WTC11 (cell line): ENCODE measurements at places on chromosomes 13 and 19.

GRCh38 chr19:13554506-13555240 is 48.4 kb upstream of the CACNA1A start:
- DNase-seq: no peak

DNA sequence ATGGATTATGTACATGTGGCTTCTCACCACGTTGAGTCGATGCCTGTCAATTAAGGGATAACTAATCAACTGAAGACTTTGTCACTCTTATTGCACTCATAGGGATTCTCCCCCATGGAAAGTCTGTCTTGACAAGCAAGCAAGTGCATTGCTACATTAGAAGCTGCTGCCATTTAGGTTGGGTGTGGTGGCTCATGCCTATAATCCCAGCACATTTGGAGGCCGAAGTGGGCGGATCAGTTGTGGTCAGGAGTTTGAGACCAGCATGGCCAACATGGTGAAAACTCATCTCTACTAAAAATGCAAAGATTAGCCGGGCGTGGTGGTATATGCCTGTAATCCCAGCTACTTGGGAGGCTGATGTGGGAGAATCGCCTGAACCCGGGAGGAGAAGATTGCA is 18.3 kb upstream of the ZNF846 start:
- no peak for DNase-seq

DNA sequence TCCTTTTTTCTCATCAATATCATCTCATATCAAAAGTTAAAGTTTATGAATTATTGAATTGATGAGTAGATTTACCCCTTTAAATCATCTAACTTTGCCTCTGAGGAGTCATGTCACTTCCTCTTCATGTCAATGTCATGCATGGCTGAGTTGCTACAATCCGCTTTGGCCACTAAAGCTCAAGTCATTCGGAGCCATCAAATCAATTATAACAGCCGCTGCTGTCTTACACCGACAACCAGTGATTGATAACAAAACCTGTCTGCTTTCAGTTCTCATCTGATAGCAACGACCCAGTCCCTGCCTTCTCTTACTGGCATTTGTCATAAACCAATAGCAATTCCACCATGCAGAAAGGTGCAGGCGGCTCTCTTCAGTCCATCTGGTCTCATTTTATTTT is 429.3 kb downstream of the DIAPH3 start:
- no peak for DNase-seq

GRCh38 chr19:294341-294945 is 3.2 kb upstream of the PLPP2 start:
- no peak for DNase-seq

DNA sequence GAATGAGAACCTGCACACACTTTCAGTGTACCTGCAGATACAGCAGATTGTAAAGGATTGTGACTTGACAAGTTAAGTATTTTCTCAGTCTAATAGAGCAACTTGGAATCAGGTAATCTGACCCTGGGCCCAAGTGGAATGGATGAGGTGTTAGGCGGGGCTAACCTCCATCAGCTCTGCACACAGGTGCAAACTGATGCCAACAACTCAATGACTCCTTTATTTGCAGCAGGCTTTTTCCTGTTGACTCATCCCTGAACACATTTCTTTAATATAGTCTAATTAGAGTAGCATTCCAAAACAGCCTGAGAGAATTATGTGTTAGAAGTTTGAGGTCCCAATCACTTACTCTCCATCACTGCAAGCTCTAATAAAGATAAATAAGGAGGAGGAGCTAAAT is 48.8 kb downstream of the TPT1 start:
- DNase-seq: no peak

DNA sequence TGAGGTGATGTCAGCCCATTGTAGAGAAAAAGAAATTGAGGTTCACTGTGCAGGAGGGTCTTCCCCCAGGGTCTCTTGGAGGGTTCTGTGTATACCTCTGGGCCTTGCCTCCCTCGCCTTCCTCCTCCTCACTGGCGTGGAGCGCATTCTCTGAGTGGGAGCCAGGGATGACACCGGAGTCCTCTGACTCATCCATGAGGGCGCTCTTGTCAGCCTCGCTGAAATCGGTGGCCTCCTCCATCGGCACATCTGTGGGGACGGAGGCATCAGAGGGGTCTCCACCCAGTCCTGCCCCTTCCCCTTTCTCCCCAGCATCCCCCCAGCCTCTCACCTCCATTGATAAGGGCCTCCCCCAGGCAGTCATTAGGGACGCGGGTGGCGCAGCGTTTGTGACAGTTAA is 16.2 kb downstream of the PRKD2 start:
- no peak for DNase-seq

- DNase-seq: no peak
Measured at GRCh38 chr13:43883631-43884030, 3.9 kb downstream of the LACC1 start.

DNA sequence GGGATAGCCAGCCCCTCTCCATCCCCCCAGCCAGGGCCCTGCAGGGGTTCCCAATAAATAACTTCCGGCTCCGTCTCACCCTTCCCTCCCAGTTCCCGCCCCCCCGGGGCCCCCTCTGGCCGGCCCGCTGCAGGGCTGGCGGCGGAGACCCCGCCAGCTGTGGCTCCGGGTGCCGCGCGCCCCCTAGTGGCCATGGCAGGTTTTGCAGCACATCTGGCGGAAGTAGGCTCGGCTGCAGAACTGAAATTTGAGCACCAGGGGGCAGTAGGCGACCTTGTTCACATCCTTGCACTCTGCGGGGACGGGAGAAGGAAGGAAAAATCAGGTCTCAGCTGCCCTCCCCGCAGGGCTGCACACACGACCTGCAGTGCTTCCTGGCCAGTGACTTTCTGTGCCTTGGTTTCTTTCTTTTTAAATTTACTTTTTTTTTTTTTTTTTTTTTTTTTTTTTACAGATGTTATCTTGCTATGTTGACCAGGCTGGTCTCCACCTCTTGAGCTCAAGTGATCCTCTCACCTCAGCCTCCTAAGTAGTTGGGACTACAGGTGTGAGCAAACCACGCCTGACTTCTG is 3.6 kb upstream of the MYO1F start:
- DNase-seq: peak; percentile 88

DNA sequence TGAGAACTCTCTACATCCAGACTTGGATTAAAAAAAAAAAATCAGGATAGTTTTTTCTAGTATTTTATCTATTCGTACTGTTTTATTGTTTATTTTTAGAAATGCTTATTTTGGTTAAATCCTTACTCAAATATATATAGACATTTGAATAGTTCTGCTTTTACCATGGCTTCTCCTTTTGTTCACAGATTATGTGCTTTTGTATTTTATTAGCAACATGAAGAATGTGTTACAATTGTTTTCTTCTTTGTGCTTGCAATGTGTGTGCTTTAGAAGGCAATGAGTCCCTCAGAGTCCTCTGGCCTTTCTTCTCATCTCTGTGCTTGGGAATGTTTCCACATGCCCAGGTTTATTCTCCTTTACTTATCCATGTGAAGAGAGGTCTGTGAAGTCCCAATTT is 324.0 kb downstream of the KCNRG start:
- no peak for DNase-seq

GRCh38 chr13:77928909-77929308 is 10.3 kb upstream of the EDNRB start:
- DNase-seq: no peak

DNA sequence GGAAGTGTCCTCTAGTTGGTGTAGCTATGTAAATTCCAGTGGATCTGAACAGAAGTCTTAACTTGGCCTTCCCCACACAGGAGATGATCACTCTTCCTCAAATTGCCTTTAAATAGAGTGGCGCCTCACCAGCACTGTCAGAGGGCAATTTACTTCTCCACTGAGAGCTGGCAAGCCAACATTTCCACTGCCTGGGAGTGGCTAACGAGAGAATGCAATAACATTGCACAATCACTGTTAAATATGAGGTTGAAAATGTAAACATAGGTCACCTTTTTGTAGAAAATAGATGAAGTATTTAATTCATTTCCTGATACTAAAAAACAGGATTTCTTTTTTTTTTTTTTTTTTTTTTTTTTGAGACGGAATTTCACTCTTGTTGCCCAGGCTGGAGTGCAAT is 55.4 kb upstream of the UBL3 start:
- DNase-seq: no peak

- no peak for DNase-seq
Measured at GRCh38 chr13:46202188-46202795, 9.4 kb upstream of the LRRC63 start.

DNA sequence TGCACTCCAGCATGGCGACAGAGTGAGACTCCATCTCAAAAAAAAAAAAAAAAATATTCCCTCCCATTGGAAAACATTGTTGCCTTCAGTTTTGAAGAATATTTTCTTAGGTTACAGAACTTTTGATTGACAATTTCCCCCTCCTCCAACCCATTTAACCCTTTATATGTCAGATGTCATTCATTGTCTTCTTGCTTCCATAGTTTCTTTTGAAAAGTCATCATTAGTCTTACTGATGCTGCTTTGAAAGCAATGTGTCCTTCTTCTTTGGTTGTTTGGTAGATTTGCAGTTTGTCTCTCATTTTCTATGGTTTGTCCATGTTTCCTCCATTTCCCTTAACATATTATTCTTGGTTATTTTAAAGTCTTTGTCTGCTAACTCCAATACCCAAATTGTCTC is 25.4 kb downstream of the ZNF558 start:
- no peak for DNase-seq

- no peak for DNase-seq
Measured at GRCh38 chr13:55069746-55070145, 2041.1 kb downstream of the OLFM4 start.

GRCh38 chr13:73072239-73072900 is 13.6 kb downstream of the KLF5 start:
- no peak for DNase-seq

DNA sequence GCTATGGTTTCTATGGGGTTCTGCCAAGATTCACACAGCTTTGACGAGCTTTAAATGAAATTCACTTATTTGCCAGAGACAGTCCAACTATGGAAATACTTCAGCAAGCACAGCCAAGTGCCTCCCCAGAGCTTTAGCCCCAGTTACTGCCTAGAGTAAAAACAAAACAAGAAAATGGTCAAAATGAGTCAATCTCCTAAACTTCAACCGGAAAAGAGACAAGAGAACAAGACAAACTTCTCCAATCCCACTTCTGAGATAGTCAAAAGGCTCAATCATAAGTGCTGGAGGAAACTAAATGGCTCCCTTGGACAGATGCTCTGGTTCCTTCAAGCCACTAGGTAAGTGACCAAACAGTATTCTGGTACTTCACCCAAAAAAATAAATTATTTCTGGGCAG is 65.8 kb downstream of the KATNAL1 start:
- no peak for DNase-seq

DNA sequence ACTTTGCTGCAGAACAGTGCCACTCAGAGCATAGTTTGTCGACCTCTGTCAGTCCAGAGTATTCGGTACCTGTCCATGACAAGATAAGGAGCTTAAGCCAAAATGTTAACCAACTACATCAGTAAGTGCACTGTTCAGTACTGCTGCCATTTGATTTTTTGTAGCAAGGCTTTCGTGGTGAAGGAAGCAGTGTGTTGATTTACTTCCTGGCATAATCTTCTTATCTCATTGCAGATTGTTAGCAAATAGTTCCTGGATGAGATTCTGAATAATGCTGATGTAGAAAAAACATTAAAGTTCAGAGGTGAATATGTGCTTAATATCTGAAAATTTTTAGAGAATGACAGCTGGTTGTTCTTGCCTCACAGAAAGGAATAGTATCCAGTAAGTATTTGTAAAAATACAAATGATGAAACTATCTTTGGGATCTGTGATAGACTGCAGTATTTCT is 85.7 kb downstream of the LRRC63 start:
- DNase-seq: no peak

DNA sequence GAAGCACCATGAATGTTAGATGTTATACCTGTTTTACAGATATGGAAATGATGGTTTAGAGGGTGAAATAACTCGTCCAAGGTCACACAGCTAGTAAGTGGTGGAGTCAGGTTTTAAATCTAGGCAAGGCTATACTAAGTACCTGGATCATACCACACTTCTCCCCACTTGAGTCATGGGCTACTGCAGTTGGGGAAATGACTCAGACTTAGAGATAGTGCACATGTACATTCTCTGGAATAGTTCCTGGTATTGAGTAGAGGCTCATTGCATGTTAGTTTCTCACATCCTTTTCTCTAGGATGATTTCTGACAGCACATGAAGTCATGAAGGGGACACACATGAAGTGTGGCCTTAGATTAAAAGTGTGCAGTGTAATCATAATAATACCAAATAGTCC is 76.2 kb upstream of the TNFSF11 start:
- no peak for DNase-seq

- no peak for DNase-seq
Measured at GRCh38 chr19:9849791-9850190, 14.7 kb downstream of the PIN1 start.

- DNase-seq: no peak
Measured at GRCh38 chr13:39578821-39579291, 24.1 kb downstream of the LHFPL6 start.

DNA sequence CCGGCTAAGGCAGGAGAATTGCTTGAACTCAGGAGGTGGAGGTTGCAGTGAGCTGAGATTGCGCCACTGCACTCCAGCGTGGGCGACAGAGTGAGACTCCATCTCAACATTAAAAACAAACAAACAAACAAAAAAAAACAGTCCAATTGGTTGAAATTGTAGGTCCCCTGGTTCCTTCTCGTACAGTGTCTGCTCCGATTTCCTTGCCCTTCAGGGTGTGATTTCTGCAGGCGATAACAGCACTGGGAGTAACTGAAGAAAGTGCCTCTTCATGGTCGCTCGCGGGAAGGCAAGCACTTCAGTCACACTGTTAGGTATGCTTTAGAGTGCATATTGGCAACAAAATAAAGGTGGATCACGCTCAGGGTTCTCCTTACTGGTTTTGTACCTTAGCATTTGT is 39.7 kb downstream of the TPT1 start:
- DNase-seq: no peak

GRCh38 chr19:51830274-51830673 is 35.3 kb downstream of the FPR3 start:
- DNase-seq: no peak

DNA sequence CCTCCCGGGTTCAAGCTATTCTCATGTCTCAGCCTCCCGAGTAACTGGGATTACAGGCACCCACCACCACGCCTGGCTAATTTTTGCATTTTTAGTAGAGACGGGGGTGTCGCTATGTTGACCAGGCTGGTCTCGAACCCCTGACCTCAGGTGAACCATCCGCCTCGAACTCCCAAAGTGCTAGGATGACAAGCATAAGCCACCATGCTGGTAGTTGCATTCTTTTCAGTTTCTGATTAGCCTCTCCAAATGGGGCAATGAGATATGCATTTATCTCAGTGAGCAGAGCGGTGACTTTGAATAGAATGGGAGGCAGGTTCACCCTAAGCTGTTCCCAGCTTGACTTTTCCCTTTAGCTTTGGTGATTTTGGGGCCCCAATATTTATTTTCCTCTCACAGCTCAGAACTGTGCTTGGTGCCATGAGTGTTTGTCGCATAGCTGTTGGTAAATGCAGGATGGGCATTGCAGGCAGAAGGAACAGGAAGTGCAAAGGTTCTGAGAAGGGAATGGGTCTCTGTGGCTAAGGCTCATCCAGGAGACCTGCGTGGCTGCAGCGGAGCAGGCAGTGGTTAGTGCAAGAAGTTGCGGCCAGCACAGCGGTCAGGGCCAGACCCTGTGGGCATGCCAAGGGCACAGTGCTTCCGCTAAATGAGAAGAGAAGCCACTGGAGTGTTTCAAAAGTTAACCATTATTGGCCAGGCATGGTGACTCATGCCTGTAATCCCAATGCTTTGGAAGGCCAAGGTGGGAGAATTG is 20.7 kb downstream of the LYPD3 start:
- no peak for DNase-seq
